ENCODE measurements at places on chromosomes 6 and 20. TPM values are rescaled to one million over a fixed set of nuclear protein-coding genes. Genes with fewer than 3 reads are reported as not detected.

MBOAT1 gene
- 6.4 TPM for total RNA-seq

OVOL2 gene
- not detected for total RNA-seq

BPI gene
- not detected for total RNA-seq

MUC22 gene
- not detected for total RNA-seq

DNA sequence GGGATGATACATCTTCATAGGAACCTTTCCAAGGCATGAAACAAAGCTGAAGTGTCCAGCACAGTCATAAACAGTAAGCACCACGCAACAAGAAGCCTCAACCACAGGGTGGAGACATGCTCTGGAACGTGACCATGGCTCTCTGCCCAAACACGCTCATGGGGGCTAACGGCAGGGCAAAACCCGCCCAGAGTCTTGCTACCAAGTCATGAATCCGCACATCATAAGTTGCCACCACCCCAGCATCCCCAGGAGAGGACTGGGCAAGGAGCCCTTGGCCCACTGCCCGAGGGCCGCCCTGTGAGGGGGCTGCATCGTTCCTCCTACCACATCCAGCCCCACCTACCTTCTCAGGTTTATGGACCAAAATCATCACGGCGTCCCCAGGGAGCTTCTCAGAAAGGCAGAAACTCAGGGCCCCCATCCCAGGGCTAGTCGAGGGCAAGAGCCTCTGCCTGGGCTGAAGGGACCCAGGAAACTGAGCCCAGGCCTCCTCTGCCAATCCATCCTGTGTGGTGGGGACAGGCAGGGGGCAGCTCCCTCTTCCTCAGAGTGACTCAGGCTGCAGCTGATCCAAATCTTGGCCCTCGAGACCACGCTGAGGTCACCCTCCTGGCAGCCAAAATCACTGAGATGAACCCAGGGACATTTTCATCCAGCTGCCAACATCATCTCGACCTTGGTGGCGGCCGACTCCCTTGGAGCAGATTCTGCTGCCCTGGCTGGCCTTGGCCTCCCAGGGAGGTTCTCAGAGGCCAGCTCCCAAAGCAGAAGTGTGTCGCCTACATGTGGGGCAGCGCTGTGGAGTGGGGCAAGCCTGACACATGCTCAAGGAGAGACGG is 42.6 kb downstream of the BMP7 start:
- H3K27me3 ChIP-seq = peaks cover 4% of the 10 kb centered on the region
- no peak overlapping the region for H3K4me3 ChIP-seq
- DNase-seq = no peak

- H3K4me1 ChIP-seq = peaks cover 6% of the 10 kb centered on the region
- no peak overlapping the region for H3K27ac ChIP-seq
- no peak for DNase-seq
- H3K4me3 ChIP-seq = no peak overlapping the region
These were observed 7.8 kb upstream of the MRS2 start for GRCh38 chr6:24394780-24395437.

DNA sequence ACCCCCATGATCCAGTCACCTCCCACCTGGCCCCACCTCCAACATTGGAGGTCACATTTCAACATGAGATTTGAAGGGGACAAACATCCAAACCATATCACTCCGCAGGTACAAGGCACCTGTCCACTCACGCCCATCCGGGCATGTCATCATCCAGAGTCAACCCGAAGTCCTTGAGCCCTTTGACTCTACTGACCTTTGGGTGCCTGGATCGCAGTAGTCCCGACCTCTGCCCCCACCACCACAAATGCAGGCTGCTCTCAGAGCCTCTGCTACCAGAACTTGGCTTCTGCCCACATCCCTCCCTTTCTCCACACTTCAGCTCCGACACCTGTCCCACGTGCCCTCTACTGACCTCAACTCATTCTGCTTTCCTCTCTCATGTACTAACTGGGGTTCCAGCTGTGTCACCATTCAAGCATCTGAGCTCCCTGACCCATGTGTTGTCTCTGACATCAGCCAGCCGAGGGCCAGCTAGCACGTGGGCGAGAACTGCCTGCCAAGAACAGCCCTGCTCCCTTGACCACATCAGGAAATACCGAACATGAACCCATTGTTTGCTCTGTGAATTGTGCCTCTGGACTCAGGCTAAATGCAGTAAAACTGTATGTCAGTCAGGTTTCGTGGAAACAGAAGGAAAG is 498.3 kb upstream of the SULF2 start:
- no peaks in the 10 kb centered on the region for H3K36me3 ChIP-seq
- H3K4me3 ChIP-seq = no peak overlapping the region
- H3K27ac ChIP-seq = no peak overlapping the region
- no peak for DNase-seq
- peaks cover 4% of the 10 kb centered on the region for H3K27me3 ChIP-seq
- H3K4me1 ChIP-seq = no peaks in the 10 kb centered on the region

DNA sequence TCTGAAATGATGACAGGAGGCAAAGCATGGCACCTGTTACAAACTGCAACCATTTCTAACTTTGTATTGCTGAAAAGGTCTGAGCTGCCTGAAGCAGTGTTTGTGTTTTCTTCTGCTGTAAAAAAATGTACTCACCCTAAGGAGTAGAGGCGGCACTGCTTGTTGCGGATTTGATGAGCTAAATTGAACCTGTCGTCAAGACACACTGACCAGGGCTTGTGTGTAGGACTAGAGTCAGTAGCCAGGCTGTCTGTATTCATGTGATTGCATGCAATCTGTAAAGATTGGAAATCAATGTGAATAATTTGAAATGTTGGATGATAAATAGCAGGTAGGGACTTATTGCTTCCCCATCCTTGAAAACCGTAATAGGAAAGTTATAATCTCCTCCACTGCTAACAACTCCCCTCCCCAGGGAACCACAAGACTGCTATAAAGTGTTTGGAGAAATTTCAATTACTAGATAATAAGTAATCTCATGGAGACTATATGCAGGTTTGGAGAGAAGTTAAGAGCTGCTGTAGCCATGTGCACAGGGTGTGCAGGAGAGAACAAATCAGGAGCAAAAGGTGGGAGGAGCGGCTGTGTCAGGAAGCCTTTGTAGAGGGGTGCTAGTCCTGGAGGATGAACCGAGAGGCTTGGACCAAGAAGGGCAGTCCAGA is 42.8 kb downstream of the METTL24 start:
- no peak for DNase-seq
- H3K36me3 ChIP-seq = no peaks in the 10 kb centered on the region
- peaks cover 3% of the 10 kb centered on the region for H3K4me1 ChIP-seq
- no peak overlapping the region for H3K4me3 ChIP-seq

DNA sequence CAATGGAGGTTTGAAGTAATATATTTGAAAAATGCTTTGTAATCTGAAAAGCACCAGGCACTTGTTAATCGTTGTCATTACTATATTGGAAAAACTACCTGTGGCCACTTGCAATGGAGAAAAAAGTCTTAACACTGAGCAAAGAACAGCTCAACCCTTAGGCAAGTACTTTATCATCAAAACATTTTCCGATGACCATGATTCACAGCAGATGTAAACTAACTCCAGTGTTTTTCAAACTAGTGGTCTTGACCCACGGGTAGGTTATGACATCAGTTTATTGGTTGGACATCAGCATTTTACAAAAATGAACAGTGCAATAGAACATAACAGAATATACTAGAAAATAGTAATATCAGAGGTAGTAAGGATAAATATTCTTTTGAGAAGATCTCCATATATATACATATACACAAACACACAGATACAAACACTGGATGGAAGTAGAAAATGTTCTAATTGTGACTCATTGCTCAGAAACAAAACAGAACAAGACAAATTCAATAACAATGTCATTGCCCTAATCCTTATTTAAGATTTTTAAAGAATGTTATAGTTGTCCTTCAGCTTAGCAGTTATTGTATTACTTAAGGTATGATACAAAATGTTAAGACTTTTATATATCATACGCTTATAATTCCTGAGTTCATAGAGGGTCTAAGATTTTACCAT is 123.0 kb downstream of the PLCB1 start:
- no peaks in the 10 kb centered on the region for H3K4me1 ChIP-seq
- H3K27ac ChIP-seq = no peak overlapping the region
- H3K27me3 ChIP-seq = no peaks in the 10 kb centered on the region
- DNase-seq = no peak

DNA sequence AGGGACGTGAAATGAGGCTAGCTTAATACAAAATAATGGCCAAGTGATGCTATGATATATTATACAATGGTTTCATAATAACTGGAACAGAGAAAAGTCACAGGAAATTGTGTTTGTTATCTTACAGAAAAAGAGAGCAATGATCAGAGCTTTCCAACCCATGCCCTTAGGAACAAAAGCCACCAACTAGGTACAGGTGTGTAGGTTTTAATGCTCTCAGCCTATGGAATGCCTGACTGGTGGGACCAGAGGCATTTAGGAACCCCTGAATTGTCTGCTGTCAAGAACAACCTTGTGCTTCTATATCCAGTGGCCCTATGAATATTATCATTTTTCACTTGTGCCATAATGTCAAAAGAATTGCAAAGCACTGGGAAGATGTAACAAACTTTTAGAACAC is 133.0 kb upstream of the RUNX2 start:
- H3K27me3 ChIP-seq = no peaks in the 10 kb centered on the region
- no peak overlapping the region for H3K4me3 ChIP-seq
- peaks cover 3% of the 10 kb centered on the region for H3K36me3 ChIP-seq
- peaks cover 30% of the 10 kb centered on the region for H3K4me1 ChIP-seq
- H3K27ac ChIP-seq = no peak overlapping the region

DNA sequence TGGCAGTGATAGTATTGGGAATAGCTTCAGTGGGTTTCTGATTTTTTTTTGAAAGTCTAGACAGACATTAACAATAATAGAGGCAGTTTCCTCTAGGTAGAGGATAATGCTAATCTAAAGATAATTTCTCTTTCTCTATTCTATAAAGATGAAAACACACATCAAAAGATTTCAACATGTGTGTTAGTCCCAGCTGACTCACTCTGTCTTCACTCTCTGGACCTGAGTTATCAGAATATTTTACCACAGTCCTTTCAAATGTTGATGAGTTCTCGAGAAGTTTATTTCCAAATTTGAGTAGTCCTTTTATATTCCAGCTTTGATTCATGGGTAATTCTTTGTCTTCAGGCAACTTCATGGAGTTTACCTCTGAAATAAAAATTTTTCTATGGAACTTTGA is 17.1 kb downstream of the RPRD1B start:
- H3K4me3 ChIP-seq = no peak overlapping the region
- peaks cover 50% of the 10 kb centered on the region for H3K4me1 ChIP-seq
- no peaks in the 10 kb centered on the region for H3K27me3 ChIP-seq
- peak overlapping the region; percentile 69 for H3K27ac ChIP-seq
- no peak for DNase-seq

- H3K27me3 ChIP-seq = peaks cover 29% of the 10 kb centered on the region
- no peak overlapping the region for H3K4me3 ChIP-seq
- H3K27ac ChIP-seq = no peak overlapping the region
- no peak for DNase-seq
These were observed 4.2 kb downstream of the BEND6 start for GRCh38 chr6:56959094-56959493.

GRCh38 chr6:158366363-158366762 is 54.1 kb downstream of the TULP4 start:
- peaks cover 4% of the 10 kb centered on the region for H3K4me1 ChIP-seq
- no peaks in the 10 kb centered on the region for H3K27me3 ChIP-seq
- peaks cover 1% of the 10 kb centered on the region for H3K36me3 ChIP-seq
- no peak for DNase-seq

DNA sequence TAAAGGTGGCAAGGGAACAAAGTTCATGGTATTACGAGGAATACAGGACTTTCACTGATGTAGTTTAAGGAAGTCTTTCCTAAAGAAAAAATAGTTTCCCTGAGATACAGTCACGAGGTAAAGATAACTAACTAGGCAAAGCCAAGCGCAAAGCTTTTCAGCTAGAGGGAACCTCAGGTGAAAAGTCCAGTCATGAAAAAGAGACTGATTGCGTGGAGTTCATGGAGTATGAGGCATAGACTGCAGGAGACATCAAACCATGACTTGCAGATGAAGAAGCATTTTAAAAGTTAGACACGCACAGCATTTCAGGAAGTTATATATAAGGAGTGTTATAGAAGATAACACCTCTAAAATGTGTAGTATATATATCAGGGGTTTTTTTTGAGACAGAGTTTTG is 205.6 kb upstream of the ZNF184 start:
- no peak overlapping the region for H3K4me3 ChIP-seq
- H3K36me3 ChIP-seq = peaks cover 9% of the 10 kb centered on the region
- DNase-seq = no peak
- no peak overlapping the region for H3K27ac ChIP-seq
- peaks cover 69% of the 10 kb centered on the region for H3K27me3 ChIP-seq

DNA sequence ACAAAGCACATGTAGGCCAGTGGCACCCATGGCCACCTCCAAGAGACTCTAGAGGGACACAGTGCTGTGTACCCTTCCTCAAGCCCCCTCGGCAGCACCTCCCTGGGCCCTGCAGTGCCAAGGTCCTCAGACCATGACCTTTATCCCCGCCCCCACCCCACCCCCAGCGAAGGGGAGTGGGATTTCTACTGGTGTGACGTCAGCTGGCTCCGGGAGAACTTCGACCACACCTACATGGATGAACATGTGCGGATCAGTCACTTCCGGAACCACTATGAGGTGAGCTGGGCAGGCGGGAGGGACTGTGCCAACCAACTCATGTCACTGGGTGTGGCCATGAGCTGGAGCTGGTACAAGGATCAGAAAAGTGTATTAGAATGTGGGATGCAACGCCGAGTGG is 38.0 kb downstream of the TTLL9 start:
- no peaks in the 10 kb centered on the region for H3K4me1 ChIP-seq
- H3K27me3 ChIP-seq = no peaks in the 10 kb centered on the region
- no peak overlapping the region for H3K4me3 ChIP-seq
- no peak for DNase-seq
- H3K27ac ChIP-seq = no peak overlapping the region

- H3K4me1 ChIP-seq = peaks cover 2% of the 10 kb centered on the region
- no peaks in the 10 kb centered on the region for H3K27me3 ChIP-seq
- DNase-seq = no peak
- H3K27ac ChIP-seq = no peak overlapping the region
- H3K36me3 ChIP-seq = no peaks in the 10 kb centered on the region
These were observed 38.7 kb downstream of the CD164 start for GRCh38 chr6:109343518-109343917.

GRCh38 chr6:132995009-132995408 is 180.6 kb downstream of the RPS12 start:
- peaks cover 4% of the 10 kb centered on the region for H3K27me3 ChIP-seq
- no peak overlapping the region for H3K27ac ChIP-seq
- H3K36me3 ChIP-seq = no peaks in the 10 kb centered on the region
- no peak overlapping the region for H3K4me3 ChIP-seq
- DNase-seq = no peak

All from activated CD8-positive, alpha-beta T cell treated with anti-CD3 and anti-CD28 coated beads for 36 hours (primary cell).